ENCODE measurements at places on chromosomes 6 and 20.

- DNase-seq = no peak
Measured at GRCh38 chr20:35012227-35013069, 56.8 kb downstream of the MYH7B start.

- DNase-seq = no peak
Measured at GRCh38 chr6:169794317-169795055, 43.1 kb downstream of the ERMARD start.

GRCh38 chr6:170011204-170012036, 260.0 kb downstream of the ERMARD start:
- DNase-seq = no peak

DNA sequence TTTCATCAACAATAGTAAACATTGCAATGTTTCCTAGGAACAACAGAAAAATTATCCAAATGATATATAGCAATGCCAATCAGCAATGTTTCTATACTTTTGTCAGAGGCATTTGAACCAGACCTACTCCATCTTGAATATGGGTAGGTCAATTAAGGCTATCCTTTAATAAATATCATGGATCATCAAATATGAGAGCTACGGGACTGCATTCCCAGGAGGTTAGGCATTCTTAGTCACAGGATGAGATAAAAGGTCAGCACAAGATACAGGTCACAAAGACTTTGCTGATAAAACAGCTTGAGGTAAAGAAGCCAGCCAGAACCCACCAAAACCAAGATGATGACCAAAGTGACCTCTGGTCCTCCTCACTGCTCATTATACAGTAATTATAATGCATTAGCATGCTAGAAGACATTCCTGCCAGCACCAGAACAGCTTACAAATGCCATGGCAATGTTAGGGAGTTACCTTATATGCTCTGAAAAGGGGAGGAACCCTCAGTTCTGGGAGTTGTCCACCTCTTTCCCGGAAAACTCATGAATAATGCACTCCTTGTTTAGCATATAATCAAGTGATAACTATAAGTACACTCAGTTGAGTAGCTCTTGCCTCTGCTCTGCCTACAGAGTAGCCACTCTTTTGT, 8.6 kb upstream of the SERPINB6 start:
- no peak for DNase-seq

GRCh38 chr6:64288351-64288750, 652.7 kb downstream of the PHF3 start:
- DNase-seq = no peak

DNA sequence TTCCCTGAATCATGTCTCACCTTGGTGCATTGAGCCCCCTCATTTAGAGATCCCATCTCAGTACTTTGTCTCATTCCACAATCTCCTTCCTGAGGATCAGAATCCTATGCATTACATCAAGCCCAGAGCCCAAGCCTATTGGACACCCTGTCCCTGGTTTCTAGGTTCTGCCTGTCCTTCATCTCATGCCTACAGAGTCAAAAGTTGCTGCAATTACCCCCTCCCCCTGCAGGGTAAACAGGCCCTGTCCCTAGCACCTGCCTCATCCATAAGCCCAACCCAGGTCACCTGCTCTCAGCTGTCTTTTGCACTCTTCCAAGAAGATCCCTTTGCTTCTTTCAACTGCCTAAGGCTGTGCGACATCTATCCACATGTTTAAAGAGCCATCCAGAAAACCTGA, 93.9 kb downstream of the SPTLC3 start:
- no peak for DNase-seq

GRCh38 chr6:166782520-166782919, 155.5 kb upstream of the RPS6KA2 start:
- no peak for DNase-seq

GRCh38 chr20:40654876-40655275, 34.2 kb downstream of the MAFB start:
- DNase-seq = no peak

DNA sequence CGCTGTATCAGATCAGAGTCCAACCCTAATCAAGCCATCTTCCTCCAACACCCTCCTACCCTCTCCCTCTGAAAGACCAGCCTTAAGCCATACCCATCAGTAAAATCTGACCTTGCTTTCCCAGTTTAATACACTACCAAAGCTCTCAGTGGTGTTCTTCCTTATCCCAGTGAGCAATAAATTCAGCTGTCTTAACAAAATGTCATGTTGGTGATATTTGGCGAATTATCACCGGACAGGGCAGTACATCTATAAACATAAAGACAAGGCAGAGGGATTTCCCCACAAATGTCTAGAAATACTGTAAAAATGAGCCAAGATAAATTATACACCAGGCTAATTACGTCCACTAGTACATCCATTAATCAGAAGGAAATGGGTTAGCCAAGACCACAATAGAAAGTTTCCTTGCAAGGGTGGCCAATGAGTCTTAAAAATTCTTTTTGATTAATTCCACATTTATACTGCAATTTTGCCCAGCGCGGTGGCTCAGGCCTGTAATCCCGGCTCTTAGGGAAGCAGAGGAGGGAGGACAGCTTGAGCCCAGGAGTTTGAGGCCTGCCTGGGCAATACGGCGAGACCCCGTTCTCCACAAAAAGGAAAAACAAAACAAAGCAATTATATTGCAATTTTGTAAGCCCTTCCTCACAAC, 905 bp downstream of the RARS2 start:
- DNase-seq = no peak

DNA sequence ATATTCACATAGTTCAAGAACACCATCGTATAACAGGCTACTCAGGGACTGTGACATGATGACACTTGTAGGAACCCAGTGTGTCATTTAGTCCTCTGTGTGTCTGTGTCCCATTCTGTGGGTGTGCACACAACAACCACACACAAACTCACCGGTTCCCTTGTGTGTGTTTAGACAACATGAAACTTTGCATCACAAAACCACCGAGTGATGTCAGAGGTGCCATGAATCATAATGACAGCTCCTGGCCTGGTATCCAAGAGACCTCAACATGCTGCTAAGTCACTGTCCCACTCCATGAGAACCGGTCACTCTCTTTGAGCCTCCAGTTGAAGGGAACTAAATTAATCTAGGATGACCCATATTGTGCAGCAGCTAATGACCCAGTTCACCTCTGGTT, 421.3 kb downstream of the PREX1 start:
- DNase-seq = no peak

- DNase-seq = no peak
Measured at GRCh38 chr6:15246666-15247499, 1.0 kb downstream of the JARID2 start.

DNA sequence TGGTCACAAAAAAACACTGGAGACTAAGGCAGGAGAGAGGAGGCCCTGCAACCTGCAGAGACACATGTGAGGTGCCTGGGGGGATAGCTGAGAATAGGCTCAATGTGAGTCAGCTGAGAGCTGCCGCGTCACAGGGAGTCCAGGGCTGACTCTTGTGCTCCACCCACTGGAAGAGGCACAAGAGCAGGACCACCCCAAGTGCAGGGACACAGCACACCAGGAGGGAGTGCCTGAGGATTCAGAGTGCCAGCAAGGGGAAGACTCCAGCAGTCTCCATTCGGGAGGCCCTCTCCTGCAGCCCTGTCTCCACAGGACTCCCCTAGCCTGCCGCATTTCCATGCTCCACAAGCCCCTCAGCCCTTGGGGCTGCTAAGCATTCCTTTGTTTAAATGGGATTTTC, 105.5 kb downstream of the HUS1B start:
- DNase-seq = peak; percentile 32

Measured in nephron progenitor cell (in vitro differentiated cells).